Cardiac fibroblast (primary cell): ENCODE measurements at places on chromosomes 1 and 21.

- no peak for DNase-seq
These were observed 166.6 kb upstream of the SGIP1 start for GRCh38 chr1:66367369-66367768.

DNA sequence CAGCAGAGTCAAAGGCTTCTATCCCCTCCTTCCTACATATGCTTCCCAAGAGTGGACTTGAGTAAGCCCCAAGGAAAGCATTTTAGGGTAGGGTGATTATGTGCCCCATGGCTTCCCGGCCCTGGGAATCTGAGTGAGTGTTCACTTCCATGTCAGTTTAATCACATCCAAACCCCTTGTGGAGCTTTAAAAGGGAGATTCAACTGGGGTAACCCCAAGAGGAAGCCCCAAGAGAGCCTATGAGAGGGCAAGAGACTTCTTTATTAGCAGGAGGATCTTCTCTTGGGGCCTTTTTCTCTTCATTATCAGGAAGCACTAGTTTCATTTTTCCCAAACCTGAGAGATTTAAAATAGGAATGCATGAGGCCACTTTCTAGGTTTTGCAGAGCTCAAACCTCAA lies 97.0 kb upstream of the IRF2BP2 start:
- DNase-seq, result no peak

DNA sequence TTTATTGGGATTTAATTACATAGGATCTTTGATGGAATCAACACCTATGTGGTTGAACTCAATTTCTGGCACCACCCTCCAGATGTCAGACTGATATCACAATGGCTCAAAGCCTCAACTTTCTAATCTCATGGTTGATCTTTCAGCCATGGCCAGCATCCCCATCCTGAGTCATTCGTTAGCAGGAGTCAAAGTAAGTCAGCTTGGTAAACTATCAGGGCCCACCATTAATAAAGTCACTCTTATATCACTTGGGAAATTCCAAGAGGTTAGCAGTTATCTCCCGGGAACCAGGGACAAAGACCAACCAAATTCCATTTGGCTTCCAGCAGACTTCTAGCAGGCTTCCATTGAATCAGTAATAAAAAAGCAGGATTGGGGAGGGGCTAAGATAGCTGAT lies 50.7 kb upstream of the TNFSF4 start:
- DNase-seq, result no peak

DNA sequence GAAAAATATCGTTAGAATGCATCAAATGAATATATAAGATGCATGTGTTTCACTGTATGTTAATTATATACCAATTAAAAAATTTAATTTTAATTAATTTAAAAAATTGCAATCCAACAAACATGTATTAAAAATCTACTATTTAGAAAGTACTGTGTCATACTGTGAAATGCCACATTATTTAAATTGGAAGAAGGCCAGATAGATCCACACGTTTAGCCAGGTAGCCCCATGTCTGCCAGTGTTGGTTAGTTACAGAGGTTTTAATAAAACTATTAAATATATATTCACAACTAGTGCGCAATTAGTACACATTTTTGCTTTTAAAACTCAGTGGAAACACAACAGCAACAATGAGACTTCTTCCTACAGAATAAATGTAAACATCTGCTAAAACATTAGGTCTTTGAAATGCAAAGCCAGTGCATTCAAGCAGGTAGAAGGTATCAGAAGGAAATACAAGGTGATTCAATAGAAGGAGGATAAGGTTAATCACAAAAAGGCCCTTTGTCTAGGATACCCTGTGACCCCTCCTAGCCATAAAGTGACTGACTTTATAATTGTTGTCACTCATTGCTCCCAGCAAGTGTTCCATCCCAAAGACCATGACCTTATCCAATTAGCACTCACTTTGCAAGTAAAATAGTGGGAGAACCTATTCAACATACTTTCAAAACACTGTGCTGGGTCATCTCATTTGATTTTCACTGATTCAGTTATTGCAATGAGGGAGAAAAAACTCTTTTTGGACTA lies 211.5 kb downstream of the TTLL7 start:
- DNase-seq, result no peak

DNA sequence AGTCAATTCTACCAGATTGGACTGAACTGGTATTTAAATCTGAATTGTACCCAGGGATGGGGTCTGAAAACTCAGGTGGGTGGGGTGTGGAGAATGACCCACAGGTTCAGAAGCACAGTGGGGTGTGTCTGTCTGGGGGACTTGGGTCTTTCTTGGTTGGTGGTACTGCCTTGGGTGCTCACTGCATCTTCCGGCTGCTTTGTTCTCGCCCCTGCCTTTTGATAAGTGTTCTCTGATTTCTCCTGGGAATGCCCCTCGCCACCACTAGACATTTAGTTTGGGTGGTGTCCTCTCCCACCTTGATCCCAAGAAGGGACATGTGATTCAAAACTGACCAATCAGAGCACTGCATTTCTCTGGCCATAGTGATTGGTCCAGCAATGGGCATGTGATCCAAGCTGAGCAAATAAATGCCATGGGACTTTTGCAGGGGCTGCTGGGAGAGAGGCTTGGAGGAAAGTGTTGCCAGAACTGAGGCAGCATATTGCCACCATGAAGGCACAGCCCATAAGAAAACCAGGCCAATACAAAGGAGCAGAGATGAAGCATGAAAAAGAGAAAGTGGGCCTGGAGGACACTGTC lies 270.5 kb downstream of the NPHP4 start:
- DNase-seq, result no peak

GRCh38 chr1:54844564-54844963 lies 42.4 kb downstream of the DHCR24 start:
- no peak for DNase-seq

- no peak for DNase-seq
These were observed 908 bp upstream of the ELK4 start for GRCh38 chr1:205632669-205633169.

DNA sequence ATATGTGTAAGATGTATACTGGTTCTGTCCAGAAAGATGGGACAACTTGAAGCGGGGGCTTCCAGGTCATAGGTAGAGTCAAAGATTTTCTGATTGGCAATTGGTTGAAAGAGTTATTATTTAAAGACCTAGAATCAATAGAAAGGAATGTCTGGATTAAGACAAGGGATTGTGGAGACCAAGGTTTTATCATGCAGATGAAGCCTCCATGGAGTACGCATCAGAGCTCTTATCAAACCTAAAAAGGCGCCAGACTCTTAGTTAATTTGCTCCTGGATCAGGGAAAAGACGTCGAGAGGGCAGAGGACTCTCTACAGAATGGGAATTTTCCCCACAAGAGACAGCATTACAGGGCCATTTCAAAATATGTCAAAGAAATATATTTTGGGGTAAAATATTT lies 23.7 kb upstream of the ETV3 start:
- DNase-seq, result no peak

DNA sequence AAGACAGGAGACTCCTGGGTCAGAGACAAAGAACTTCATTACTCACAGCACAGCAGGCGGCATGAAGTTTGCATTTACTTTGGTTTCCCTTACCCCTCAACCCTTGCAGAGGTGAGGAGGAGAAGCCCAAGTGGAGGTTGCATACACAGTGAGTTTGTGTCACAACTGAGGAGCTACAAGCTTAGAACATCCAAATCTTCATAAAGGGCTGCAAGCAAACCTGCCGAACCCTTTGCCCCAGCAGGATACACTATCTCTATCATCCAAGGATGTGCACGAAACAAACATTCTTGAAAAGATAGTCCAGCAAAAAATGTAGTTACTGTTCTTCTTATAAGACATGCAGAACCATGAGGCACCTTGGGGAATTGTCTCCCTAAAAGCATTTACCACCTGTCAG lies 493.5 kb downstream of the SETD4 start:
- no peak for DNase-seq

DNA sequence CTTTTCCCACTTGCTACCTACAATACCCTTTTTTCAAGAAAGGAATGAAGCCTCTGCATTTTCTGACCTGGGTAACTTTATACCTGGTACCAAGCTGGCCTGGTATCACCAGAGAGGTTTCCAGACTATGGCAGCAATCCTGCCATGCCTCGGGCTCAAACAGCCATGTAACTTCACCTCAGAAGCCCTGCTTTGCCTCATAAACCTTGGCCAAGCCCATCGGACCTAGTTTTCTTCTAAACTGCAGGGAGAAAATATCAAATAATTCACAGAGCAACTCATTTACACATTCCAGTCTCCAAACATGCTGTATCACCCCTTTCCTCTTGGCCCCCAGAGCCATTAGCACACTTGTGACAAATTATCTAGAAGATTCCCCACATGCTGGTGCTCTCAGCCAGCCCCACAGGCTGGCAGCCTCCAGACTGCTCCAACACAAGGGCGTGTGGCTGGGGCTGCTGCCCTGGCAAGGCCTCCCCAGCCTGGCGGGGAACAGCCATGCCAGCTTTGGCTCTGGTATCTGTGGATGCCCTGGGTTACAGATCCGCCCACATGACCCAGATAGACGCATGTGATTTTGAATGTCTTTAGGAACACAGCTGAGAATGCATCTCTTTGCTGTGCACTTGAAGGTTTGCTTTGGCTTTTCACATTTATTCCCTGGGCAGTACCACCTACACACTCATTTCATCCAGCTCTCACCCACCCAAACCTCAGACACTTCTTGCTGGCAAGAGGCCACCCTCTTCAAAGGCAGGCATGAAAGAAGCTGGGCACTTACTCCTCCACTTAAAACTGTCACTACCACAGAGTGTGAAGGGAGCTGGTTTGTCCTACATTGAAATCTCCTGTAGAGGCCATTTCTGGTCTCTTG lies 70.0 kb upstream of the BCAR3 start:
- peak; percentile 47 for DNase-seq

- DNase-seq, result peak; percentile 86
These were observed at the start of gene LAMC1 for GRCh38 chr1:183023146-183023600. Gene LAMC1, plus strand, starts transcription at chr1:183023420. Its CDS starts 297 bp downstream, at chr1:183023717.

DNA sequence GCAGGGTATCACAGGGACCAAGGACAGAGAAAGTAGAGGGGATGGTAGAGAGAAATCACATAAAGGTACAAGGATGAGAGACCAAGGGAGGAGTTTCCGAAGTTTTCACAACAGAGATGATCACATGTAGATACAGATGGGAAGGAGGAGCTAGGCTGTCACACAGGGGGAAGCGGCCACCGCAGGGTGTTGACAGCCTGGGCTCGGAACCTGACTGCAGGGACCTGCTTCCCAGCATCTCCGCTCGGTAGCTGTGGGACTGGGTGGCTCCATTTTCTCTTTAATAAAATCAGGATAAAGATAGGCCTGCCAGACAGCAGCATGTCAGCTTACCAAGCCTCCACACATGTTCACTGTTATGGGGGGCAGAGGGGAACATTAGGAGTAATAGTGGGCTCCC lies 32.3 kb downstream of the CDCA8 start:
- DNase-seq, result no peak

DNA sequence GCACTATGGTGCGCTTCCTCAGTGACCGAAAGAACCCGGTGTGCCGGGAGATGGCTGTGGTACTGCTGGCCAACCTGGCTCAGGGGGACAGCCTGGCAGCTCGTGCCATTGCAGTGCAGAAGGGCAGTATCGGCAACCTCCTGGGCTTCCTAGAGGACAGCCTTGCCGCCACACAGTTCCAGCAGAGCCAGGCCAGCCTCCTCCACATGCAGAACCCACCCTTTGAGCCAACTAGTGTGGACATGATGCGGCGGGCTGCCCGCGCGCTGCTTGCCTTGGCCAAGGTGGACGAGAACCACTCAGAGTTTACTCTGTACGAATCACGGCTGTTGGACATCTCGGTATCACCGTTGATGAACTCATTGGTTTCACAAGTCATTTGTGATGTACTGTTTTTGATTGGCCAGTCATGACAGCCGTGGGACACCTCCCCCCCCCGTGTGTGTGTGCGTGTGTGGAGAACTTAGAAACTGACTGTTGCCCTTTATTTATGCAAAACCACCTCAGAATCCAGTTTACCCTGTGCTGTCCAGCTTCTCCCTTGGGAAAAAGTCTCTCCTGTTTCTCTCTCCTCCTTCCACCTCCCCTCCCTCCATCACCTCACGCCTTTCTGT lies 7.3 kb upstream of the PIGV start:
- no peak for DNase-seq

DNA sequence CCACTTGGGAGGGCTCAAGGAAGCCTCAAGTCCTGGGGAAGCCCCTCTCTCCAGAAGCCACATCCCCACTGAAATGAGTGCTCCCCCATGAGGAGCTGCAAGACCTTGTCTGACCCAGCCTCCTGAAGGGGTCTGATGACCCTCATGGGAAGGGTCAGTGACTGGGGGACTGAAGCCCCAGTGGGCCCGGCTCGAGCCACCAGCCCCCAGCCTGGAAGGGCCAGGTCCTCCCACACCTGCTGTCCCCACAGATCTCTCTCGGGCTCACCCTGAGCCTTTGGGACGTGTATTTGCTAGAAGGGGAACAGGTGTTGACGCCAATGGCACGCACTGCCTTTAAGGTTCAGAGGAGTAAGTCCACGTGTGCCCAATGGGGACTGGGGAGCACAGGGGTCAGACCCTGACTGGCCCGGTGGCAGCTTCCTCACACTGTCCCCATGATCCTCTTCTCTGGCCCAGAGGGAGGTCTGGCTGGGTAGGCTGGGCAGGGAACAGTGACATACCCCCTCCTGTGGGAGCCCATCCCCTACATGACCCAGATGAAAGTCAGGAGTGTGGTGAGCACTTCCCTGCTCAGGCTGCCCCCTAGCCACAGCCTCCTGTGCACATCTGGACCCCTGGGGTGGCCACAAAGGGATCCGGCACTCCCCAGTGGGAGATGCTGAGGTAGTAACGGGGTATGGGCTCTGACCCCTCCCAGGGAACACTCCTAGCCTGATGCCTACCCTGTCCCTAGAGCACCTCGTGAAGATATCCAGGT lies 12.4 kb upstream of the SRARP start:
- DNase-seq, result no peak
